ENCODE measurements at places on chromosomes 2 and 18. TPM values are rescaled to one million over a fixed set of nuclear protein-coding genes. Genes with fewer than 3 reads are reported as not detected.

DNA sequence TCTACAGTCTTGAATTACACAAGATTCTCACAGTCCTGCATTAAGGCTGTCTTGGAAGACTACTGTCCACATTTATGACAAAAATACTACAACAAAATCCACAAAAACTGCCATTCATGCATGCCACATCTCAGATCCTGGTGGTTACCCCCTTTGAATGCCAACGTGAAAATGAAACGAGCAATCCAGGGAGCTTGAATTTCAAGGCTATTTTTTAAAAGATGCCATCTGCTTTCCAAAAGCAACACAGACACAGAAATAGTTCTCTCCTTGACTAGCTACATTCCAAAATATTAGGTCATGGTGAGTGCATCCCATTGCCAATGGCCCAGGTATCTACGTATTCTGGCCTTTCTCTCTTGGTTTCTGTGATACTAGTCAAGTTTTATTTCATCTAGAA is 36.3 kb downstream of the IRS1 start:
- H3K36me3 ChIP-seq, result peaks cover 4% of the 10 kb centered on the region
- no peaks in the 10 kb centered on the region for H3K27me3 ChIP-seq
- no peak for DNase-seq
- no peak overlapping the region for H3K4me3 ChIP-seq

DNA sequence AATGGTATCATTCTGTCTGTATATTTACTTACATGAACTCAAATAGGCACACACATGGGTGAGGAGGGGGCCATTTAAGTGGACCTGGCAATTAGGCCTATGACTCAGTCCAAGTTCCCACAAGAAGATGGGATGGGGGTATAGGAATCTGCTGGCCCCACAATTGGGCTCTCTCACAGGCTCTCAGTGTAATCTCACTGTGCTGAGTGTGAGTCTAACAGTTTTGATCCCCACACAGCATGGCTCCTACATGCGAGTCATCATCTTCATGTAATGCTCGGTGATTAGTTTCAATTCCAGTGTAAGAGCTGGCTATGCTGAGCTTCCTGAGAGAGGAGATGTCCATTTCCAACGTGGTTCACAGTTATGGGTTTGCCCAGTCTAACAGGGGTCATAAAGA is 114.0 kb downstream of the GATA6 start:
- no peaks in the 10 kb centered on the region for H3K36me3 ChIP-seq
- no peak overlapping the region for H3K27ac ChIP-seq
- no peaks in the 10 kb centered on the region for H3K27me3 ChIP-seq
- no peak for DNase-seq

DLX1 gene
- not detected for total RNA-seq

- H3K27ac ChIP-seq, result no peak overlapping the region
- DNase-seq, result no peak
- H3K27me3 ChIP-seq, result no peaks in the 10 kb centered on the region
Measured at GRCh38 chr2:236008006-236008405, 160.2 kb downstream of the GBX2 start.

DNA sequence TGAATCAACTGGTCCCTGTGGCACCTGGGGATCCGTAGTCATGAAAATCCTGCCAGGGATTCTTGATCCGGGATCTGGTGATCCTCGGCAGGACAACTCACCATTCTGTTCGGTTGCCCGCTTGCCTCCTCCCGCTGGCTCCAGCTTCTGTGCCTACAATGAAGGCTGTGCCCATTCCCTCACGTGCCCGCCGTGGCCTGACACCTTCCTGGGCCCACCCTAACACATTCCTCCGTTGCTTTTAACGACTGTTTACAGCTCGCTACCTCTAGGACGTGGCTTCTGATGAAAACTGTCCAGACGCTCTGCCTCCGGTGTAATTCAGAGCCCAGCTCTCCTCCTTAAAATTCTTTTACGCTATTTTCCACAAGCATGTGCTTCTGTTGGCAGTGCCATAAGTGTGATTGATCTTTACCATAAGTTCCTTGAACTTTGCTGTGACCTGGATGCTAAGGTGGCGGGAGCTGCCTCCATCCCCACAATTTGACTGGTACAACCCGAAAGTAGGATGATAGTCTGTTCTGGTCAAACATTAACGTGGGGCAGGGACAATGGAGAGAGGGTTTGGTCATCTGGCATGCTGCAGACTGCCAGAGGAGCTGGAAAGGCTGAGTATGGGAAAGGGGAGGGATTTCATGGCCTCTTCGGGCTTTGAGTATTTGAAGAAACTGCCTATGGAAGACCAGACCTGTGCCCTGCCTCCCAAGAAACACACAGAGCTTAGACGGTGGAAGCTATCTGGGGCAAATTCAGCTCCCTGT is 206.8 kb upstream of the TNP1 start:
- H3K4me1 ChIP-seq, result no peaks in the 10 kb centered on the region
- no peak overlapping the region for H3K4me3 ChIP-seq
- no peaks in the 10 kb centered on the region for H3K36me3 ChIP-seq
- DNase-seq, result no peak

DNA sequence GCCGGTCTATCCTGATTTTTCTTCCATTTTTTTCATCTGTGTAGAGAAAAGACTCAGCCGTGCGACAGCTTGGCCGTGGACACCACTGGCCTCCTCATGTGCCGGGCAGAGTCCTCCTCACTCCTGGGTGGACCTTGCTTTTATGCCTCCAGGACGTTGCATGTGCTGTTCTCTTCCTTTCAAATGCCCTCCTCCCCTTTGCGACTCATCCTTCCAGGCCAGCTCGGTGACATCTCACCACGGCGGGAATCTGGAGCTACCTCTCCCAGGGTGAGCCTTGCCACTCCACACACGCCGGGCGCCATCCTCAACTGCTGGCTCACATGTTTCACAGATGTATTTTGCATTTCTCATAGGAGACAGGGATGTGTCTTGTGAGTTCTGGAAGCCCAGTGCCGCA is 198.5 kb upstream of the HDAC4 start:
- H3K27ac ChIP-seq, result no peak overlapping the region
- H3K36me3 ChIP-seq, result no peaks in the 10 kb centered on the region
- H3K4me1 ChIP-seq, result no peaks in the 10 kb centered on the region
- no peaks in the 10 kb centered on the region for H3K27me3 ChIP-seq

- no peaks in the 10 kb centered on the region for H3K27me3 ChIP-seq
- H3K36me3 ChIP-seq, result no peaks in the 10 kb centered on the region
- peak overlapping the region; percentile 80 for H3K4me3 ChIP-seq
- peak overlapping the region; percentile 64 for H3K27ac ChIP-seq
Measured at GRCh38 chr2:108535357-108535631, 1.0 kb downstream of the LIMS1 start.

DNA sequence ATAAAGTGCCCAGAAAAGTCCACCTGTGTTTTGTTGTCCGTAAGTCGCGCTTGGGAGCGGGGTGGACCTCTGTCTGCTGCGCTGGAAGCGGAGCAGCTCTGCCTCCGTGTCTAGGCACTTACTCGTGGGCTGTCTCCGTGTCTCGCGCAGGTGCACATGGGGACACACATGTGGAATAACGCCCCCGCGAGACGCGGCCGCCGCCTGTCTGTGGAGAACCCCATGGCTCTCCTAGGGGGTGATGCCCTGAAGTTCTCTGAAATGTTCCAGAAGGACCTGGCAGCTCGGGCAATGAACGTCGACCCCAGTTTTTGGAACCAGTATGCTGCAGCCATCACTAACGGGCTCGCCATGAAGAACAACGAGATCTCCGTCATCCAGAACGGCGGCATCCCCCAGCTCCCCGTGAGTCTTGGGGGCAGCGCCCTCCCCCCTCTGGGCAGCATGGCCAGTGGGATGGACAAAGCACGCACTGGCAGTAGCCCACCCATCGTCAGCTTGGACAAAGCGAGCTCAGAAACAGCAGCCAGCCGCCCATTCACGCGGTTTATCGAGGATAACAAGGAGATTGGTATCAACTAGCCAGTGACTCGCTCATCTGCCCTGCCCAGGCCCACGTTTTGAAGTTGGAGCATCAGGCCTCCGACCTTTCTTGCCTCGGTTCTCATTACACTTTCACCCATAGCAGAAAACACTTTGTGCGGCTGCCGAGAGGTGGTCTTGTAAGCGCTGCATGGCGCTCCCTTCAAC is 17.3 kb downstream of the SALL3 start:
- H3K27me3 ChIP-seq, result peaks cover 9% of the 10 kb centered on the region
- no peaks in the 10 kb centered on the region for H3K4me1 ChIP-seq
- no peak overlapping the region for H3K27ac ChIP-seq
- DNase-seq, result no peak
- H3K36me3 ChIP-seq, result no peaks in the 10 kb centered on the region

IL1R1 gene
- 49.3 TPM for total RNA-seq

- no peak for DNase-seq
- H3K4me1 ChIP-seq, result no peaks in the 10 kb centered on the region
- H3K27me3 ChIP-seq, result no peaks in the 10 kb centered on the region
- no peaks in the 10 kb centered on the region for H3K36me3 ChIP-seq
Measured at GRCh38 chr18:3852321-3852720, 402.3 kb downstream of the TGIF1 start.

KLHL41 gene
- total RNA-seq, result 0.33 TPM

GRCh38 chr2:95274291-95275150 is at the start of gene PROM2:
TSS of gene PROM2 (plus strand) at chr2:95274449. CDS start at chr2:95274586, 137 bp downstream.
- H3K4me1 ChIP-seq, result no peaks in the 10 kb centered on the region
- H3K4me3 ChIP-seq, result no peak within 1 kb of the TSS
- no peak for DNase-seq
- no peak within 1 kb of the TSS for H3K27ac ChIP-seq

DNA sequence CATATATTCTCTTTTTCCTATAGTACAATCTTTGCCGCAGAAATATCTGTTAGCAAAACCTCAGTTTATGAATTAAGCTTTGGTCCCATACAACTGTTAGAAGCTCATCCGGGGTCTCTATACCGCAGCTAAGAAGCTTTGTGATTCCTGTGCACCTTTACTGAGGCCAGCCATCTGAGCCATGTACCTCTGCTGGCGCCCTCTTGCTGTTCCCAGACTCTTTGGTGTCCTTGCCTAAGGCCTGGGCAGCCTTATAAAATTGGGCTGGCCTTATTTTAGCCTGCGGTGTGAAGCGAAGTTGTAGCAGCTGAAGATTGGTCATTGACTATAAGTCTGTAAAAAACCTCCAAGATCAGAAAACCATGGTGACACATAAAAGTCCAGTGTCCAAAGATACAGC is 1135.1 kb upstream of the CHAC2 start:
- no peak for DNase-seq
- H3K4me1 ChIP-seq, result no peaks in the 10 kb centered on the region
- H3K4me3 ChIP-seq, result no peak overlapping the region
- no peak overlapping the region for H3K27ac ChIP-seq
- H3K27me3 ChIP-seq, result no peaks in the 10 kb centered on the region

DNA sequence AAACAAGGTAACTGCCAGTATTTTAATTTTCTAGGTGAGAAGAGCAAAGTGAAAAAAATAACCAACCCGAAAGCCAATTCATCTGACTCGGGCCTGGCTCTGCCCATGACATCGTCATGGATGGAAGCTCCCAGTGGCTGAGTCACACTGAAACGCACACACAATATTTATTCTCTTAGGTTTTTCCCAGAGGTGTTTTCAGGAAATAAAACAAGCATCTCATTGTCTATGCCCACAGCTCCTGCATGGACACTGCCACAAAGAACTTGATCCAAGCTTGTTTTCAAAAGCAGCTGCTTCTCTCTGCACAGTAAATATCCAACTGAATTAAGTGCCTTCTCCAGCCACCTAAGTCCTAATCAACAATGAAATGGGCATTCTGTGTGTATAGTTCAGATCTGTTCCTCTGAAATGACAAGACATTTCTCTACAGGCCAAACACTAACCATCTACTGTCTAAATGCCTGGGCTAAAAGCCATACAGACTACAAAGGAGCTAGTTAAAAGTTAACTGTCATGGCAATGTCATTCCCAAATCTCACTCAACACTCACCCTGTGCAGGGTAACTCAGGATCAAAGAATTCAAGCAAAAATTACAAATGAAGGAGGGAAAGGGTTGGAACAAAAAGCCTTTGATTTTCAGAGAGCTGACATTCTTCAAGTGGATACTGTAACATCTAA is 62.9 kb downstream of the RPL31 start:
- no peak overlapping the region for H3K4me3 ChIP-seq
- H3K27me3 ChIP-seq, result no peaks in the 10 kb centered on the region
- no peak for DNase-seq
- peak overlapping the region; percentile 76 for H3K27ac ChIP-seq

DNA sequence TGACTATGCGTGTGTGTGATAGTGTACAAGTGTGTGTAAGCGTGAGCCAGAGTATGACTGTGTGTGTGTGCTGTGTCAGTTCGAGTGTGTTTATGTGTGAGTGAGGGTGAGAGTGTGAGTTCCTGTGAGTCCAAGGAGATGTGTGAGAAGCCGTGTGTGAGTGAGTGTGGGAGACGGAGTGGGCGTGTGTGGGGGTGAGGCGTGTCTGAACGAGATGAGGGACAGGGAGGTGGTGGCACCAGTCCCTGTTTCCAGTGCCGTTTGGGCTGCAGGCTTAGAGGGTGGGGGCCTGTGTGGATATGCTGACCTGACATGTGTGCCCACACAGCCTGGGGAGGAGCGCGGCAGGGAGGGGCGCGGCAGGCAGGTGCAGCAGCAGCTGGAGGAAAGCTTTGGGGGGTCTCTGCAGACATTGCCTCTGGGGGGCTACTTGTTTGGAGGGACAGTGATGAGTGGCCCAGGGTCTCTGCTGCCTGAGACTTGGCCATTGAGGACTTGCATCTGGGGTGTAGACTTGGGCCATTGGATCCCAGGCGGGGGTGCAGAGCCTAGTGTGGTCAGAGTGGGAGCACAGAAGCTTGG is 41.6 kb downstream of the GLI2 start:
- no peak overlapping the region for H3K4me3 ChIP-seq
- no peak for DNase-seq
- no peaks in the 10 kb centered on the region for H3K27me3 ChIP-seq

DNA sequence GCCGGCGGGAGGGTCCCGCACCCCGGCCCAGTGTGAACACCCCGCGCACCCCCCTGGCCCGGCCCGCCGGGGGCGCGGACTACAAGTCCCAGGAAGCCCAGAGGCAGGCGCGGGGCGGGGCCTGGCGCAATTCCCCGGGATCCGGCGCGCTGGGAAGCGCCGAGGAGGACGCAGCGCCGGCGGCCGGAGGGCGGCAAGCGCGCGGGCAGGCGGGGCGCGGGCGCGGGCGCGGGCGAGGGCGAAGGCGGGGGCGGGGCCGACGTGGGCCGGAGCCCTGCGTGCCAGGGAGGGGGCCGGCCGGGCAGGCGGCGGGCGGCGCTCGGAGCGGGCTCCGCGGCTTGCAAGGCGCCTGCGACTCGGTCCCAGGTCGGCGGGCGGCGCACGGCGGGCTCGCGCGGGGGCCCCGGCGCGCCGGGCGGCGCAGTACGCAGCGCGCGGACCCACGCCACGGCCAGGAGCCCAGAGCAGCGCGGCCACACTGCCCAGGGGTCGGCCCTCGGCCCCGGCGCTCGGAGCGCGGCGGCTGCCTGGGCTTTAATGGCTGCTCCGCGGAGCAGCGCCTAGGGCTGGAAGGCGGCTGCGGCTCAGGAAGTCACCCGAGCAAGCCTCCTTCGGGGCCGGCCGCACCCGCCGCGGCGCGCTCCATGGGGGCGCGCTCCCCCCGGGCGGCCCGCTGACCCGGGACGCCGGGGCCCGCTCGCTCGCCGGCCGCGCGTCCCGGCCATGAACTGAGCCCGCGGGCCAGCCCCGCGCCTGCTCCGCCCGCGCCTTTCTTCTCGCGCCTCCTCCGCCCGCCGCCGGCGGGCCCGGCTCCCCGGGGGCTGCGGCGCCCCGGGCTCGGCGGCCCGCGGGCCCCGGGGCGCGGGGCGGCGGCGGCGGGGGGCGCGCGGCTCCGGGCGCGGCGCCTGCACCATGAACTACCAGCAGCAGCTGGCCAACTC is at the start of gene AGAP1:
TSS of gene AGAP1 (plus strand) at position 269 of the 941 bp plus-strand sequence.
- peaks cover 6% of the 10 kb centered on the region for H3K4me1 ChIP-seq
- H3K4me3 ChIP-seq, result peak within 1 kb of the TSS; percentile 88
- H3K27ac ChIP-seq, result peak within 1 kb of the TSS; percentile 58
- peak; percentile 75 for DNase-seq

All from liver (tissue), 10 donors.